ENCODE measurements at places on chromosomes 5 and 9.

GRCh38 chr5:142091922-142092321, 16.7 kb upstream of the NDFIP1 start:
- DNase-seq: no peak

- no peak for DNase-seq
Observed at GRCh38 chr9:129370770-129371169, 192.7 kb upstream of the IER5L start.

DNA sequence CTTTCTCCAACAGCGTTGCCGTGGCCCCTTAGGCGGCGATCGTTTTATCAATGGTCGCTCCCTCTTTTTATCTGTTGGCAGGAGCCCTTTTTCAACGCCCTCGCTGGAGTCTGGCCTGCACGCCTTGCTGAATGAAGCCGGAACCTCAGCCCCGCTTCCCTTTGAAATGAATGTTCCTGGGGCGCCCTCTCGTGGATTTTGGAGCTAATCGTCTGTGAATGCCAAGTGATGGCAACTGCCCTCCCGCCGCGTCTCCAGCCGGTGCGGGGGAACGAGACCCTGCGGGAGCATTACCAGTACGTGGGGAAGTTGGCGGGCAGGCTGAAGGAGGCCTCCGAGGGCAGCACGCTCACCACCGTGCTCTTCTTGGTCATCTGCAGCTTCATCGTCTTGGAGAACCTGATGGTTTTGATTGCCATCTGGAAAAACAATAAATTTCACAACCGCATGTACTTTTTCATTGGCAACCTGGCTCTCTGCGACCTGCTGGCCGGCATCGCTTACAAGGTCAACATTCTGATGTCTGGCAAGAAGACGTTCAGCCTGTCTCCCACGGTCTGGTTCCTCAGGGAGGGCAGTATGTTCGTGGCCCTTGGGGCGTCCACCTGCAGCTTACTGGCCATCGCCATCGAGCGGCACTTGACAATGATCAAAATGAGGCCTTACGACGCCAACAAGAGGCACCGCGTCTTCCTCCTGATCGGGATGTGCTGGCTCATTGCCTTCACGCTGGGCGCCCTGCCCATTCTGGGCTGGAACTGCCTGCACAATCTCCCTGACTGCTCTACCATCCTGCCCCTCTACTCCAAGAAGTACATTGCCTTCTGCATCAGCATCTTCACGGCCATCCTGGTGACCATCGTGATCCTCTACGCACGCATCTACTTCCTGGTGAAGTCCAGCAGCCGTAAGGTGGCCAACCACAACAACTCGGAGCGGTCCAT, 10.0 kb downstream of the S1PR3 start:
- DNase-seq: peak; percentile 88

GRCh38 chr9:93196096-93197055, 12.4 kb downstream of the WNK2 start:
- DNase-seq: no peak

- DNase-seq: no peak
Observed at GRCh38 chr9:132509928-132510874, 72.2 kb upstream of the BARHL1 start.

GRCh38 chr5:74976651-74977050, 75.7 kb downstream of the GCNT4 start:
- DNase-seq: no peak

GRCh38 chr5:6711409-6712141, 1.7 kb upstream of the TENT4A start:
- DNase-seq: peak; percentile 26

DNA sequence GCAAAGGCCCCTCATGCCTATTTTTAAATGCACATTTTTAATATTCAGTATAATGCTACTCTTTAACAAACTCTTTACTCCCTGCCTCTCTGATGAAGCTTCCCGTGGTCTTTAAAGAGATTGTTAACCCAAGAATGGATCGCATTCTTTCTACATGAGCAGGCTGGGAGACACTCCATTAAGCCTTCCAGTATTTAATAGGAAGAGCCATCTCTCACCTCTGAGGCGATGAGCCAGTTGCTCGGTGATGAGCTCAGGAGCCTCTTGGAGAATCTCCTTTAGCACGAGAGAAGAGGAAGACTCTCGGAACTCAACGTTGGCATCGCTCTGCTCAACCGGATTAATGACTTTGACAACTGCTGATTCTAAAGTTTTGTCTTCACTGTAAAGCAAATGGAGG, 59.6 kb downstream of the PRUNE2 start:
- no peak for DNase-seq

All from activated CD8-positive, alpha-beta memory T cell treated with anti-CD3 and anti-CD28 coated beads, Interleukin-2, amount 50 U/mL, for 48 hours (primary cell).